Neural crest cell (in vitro differentiated cells): ENCODE measurements at places on chromosomes 2 and 18. TPM values are rescaled to one million over a fixed set of nuclear protein-coding genes. Genes with fewer than 3 reads are reported as not detected.
A peak's percentile ranks its signal among the peaks of the same experiment; 100 is the strongest.

GRCh38 chr2:147231607-147232006 is 613.2 kb upstream of the ACVR2A start:
- H3K27ac ChIP-seq: no peak overlapping the region
- DNase-seq: no peak
- H3K4me1 ChIP-seq: peaks cover 6% of the 10 kb centered on the region
- peaks cover 3% of the 10 kb centered on the region for H3K36me3 ChIP-seq
- H3K27me3 ChIP-seq: no peaks in the 10 kb centered on the region
- H3K4me3 ChIP-seq: no peak overlapping the region

GRCh38 chr2:164826293-164827243 is 15.1 kb downstream of the COBLL1 start:
- no peak overlapping the region for H3K27ac ChIP-seq
- no peak for DNase-seq
- no peaks in the 10 kb centered on the region for H3K4me1 ChIP-seq
- H3K4me3 ChIP-seq: no peak overlapping the region

GRCh38 chr2:188622601-188623260 is 331.1 kb downstream of the GULP1 start:
- no peak overlapping the region for H3K4me3 ChIP-seq
- DNase-seq: no peak
- no peak overlapping the region for H3K27ac ChIP-seq
- H3K4me1 ChIP-seq: no peaks in the 10 kb centered on the region

DNA sequence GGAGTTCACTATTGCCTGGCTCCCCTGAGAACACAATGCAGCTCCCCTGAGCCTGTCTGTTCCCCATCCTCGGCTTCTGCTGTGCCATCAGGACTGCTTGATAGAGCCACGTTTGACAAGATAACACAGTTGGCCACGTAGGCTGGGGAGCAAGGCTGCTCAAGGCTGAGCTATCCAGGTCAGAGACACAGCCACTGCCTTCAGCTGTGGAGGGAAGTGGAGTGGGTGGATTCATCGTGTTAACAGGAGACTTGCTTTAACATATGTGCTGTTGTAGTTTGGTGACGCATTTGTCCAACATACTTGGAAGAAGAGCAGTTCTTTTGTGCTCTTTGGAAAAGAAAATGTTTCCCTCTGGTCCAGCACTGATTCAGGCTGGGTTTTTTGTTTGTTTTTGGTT is 68.8 kb downstream of the WDSUB1 start:
- no peak overlapping the region for H3K27ac ChIP-seq
- H3K36me3 ChIP-seq: peaks cover 22% of the 10 kb centered on the region
- H3K4me1 ChIP-seq: peaks cover 7% of the 10 kb centered on the region
- H3K27me3 ChIP-seq: no peaks in the 10 kb centered on the region
- DNase-seq: no peak

DNA sequence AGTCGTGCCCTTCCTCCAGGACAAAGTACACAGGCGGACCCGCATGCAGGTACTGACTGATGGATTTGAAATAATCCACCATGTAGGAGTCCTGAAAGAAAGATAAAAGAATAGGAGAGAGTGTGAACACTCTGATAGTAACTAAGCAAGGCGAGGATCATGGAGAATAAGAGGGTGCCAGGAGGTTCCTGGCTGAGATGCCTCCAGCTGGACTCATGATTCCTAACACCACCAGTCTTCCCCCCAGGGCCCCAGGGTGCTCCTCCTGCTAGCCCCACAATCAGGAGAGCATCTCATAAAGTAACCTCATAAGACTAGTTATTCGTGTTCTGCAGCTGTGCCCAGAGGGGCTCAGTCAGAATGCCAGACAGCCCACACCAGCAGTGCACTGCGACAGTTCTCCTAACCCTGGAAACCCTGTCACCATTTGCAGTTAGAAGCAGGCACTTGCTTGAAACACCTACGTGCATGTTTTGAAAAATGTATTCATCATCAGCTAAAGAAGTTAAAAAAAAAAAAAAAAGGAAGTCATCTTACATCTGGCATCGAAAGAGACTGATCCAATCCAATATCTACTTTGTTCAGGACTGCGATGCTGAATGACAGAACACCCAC is 36.7 kb downstream of the RMC1 start:
- H3K27ac ChIP-seq: no peak overlapping the region
- H3K27me3 ChIP-seq: no peaks in the 10 kb centered on the region
- no peaks in the 10 kb centered on the region for H3K4me1 ChIP-seq
- no peak for DNase-seq
- no peak overlapping the region for H3K4me3 ChIP-seq
- peaks cover 11% of the 10 kb centered on the region for H3K36me3 ChIP-seq

- H3K27ac ChIP-seq: no peak overlapping the region
- no peaks in the 10 kb centered on the region for H3K4me1 ChIP-seq
- peaks cover 21% of the 10 kb centered on the region for H3K36me3 ChIP-seq
- DNase-seq: no peak
Observed at GRCh38 chr2:62884514-62884913, 166.1 kb upstream of the OTX1 start.

GRCh38 chr2:1451422-1451821 is 38.2 kb downstream of the TPO start:
- H3K36me3 ChIP-seq: no peaks in the 10 kb centered on the region
- no peak overlapping the region for H3K4me3 ChIP-seq
- DNase-seq: no peak
- H3K27me3 ChIP-seq: peaks cover 5% of the 10 kb centered on the region
- H3K4me1 ChIP-seq: peaks cover 12% of the 10 kb centered on the region

- H3K27me3 ChIP-seq: no peaks in the 10 kb centered on the region
- H3K4me1 ChIP-seq: peaks cover 10% of the 10 kb centered on the region
- DNase-seq: no peak
- H3K36me3 ChIP-seq: peaks cover under 1% of the 10 kb centered on the region
- H3K27ac ChIP-seq: peak overlapping the region; percentile 88
Observed at GRCh38 chr2:182110347-182110746, 124.7 kb downstream of the PPP1R1C start.

GRCh38 chr2:941871-942270 is 8.8 kb upstream of the SNTG2 start:
- no peak overlapping the region for H3K4me3 ChIP-seq
- H3K27me3 ChIP-seq: peaks cover 21% of the 10 kb centered on the region
- H3K36me3 ChIP-seq: peaks cover 2% of the 10 kb centered on the region

GRCh38 chr18:63858456-63858855 is 29.0 kb upstream of the SERPINB2 start:
- no peak overlapping the region for H3K4me3 ChIP-seq
- H3K36me3 ChIP-seq: no peaks in the 10 kb centered on the region
- no peak overlapping the region for H3K27ac ChIP-seq
- H3K27me3 ChIP-seq: no peaks in the 10 kb centered on the region
- H3K4me1 ChIP-seq: no peaks in the 10 kb centered on the region

DNA sequence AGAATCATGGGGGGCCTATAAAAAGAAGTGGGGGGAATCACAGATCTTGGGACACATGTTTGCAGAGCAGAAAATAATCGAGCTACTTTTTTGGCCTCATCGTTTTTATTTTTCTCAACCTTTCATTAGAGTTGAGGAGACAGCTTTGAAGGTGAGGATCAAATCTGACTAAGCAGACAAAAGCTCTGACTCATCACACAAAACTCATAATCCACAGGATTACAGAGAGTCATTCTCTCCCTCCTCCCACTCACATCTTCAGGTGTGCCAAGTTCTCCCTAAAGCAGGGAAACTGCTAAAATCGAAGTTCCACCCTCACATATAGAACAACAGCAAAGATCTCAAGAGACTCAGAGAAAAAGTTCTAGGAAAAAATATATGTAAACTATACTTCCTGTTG is 15.6 kb downstream of the BAZ2B start:
- H3K36me3 ChIP-seq: peaks cover 15% of the 10 kb centered on the region
- no peak overlapping the region for H3K4me3 ChIP-seq
- peaks cover 9% of the 10 kb centered on the region for H3K4me1 ChIP-seq
- H3K27me3 ChIP-seq: no peaks in the 10 kb centered on the region

DNA sequence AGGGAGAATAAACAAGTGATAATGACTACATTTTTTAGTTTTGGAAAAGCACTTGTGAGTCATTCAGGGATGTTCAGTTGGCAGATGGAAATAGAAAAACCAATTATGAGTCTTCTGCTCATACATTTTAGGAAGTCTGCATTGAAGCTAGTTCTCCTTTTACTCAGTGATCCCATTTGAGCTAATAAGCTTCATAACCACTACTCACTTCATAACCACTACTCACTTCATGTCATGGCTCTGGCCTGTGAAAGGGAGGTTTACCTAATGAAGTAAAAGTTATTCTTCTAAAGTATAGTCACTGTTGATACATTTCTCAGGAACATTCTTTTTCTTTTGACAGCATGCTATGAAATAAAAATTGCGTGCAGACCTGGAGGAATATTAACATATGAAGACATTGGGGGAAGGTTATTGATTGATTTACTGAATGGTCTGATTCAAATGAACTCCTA is 948.7 kb downstream of the TSN start:
- H3K4me3 ChIP-seq: no peak overlapping the region
- DNase-seq: no peak
- no peaks in the 10 kb centered on the region for H3K27me3 ChIP-seq
- no peaks in the 10 kb centered on the region for H3K4me1 ChIP-seq

DNA sequence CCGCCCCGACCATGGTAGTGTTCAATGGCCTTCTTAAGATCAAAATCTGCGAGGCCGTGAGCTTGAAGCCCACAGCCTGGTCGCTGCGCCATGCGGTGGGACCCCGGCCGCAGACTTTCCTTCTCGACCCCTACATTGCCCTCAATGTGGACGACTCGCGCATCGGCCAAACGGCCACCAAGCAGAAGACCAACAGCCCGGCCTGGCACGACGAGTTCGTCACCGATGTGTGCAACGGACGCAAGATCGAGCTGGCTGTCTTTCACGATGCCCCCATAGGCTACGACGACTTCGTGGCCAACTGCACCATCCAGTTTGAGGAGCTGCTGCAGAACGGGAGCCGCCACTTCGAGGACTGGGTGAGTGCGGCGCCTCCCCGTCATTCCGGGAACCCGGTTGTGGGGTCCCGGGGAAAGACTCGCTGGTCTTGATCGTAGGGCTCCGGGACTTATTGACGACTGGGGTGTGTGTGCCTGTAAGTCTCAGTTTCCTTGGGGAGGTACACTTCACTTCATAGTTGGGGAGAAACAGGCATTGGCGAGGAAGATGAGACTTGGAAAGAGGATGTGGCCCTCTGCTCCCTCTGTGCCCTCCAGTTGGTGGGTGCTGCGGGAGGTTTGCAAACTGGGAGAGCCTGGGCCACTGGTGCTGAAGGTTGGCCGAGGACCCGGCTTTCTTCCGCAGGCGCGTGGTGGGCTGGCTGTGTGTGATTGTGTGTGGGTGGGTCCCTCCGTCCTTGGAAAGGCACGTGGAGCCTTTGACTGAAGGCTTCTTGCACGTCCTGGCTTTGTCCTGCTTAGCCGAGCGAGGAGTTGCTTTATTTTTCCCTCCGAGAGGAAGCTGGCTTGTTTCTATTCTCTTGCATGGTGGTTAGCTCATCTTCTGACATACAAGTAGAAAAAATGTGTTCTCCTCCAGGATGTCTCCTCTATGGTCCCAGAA is 886 bp downstream of the PRKCE start:
- H3K27me3 ChIP-seq: peaks cover 34% of the 10 kb centered on the region
- H3K4me3 ChIP-seq: peak overlapping the region; percentile 98
- no peaks in the 10 kb centered on the region for H3K36me3 ChIP-seq
- peak; percentile 20 for DNase-seq
- peak overlapping the region; percentile 88 for H3K27ac ChIP-seq

DNA sequence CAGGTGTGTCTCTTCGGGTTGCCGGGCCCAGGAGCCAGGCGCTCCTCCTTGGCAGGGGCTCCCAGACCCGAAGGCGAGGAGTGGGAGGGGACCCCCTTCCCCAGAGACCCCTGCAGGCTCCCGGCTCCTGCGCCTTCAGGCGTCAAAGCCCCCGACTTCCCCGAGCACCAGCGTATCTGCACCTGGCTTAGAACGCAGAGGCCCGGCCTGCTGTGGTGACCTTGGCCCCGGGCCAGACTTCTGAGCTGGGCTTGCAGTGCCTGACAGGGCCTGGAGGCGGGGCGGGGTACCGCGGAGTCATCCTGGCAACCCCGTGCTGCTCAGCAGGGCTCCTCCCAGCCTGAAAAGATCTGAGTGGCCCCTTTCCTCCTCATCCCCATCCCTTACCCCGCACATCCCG is 27.0 kb downstream of the SKA1 start:
- no peak overlapping the region for H3K4me3 ChIP-seq
- peaks cover 24% of the 10 kb centered on the region for H3K4me1 ChIP-seq
- H3K36me3 ChIP-seq: no peaks in the 10 kb centered on the region
- DNase-seq: no peak
- peaks cover 37% of the 10 kb centered on the region for H3K27me3 ChIP-seq

- peaks cover 80% of the 10 kb centered on the region for H3K4me1 ChIP-seq
- H3K36me3 ChIP-seq: peaks cover 7% of the 10 kb centered on the region
- peak; percentile 89 for DNase-seq
- H3K27me3 ChIP-seq: peaks cover 98% of the 10 kb centered on the region
- peak overlapping the region; percentile 71 for H3K27ac ChIP-seq
Observed at GRCh38 chr2:104849618-104850141, 4.2 kb upstream of the POU3F3 start.

- H3K36me3 ChIP-seq: peaks cover 3% of the 10 kb centered on the region
- H3K4me1 ChIP-seq: no peaks in the 10 kb centered on the region
- no peak overlapping the region for H3K4me3 ChIP-seq
- no peaks in the 10 kb centered on the region for H3K27me3 ChIP-seq
- DNase-seq: no peak
Observed at GRCh38 chr2:144027593-144027992, 492.3 kb downstream of the ZEB2 start.

GRCh38 chr2:164803776-164804466 is 37.7 kb downstream of the COBLL1 start:
- peaks cover 5% of the 10 kb centered on the region for H3K4me1 ChIP-seq
- no peak for DNase-seq
- H3K27ac ChIP-seq: no peak overlapping the region
- H3K4me3 ChIP-seq: no peak overlapping the region

GRCh38 chr2:158102446-158102845 is 770 bp downstream of the UPP2 start:
- no peaks in the 10 kb centered on the region for H3K27me3 ChIP-seq
- no peaks in the 10 kb centered on the region for H3K36me3 ChIP-seq
- H3K4me1 ChIP-seq: no peaks in the 10 kb centered on the region
- H3K4me3 ChIP-seq: no peak overlapping the region
- DNase-seq: no peak

- peak; percentile 80 for DNase-seq
- no peak overlapping the region for H3K27ac ChIP-seq
- no peaks in the 10 kb centered on the region for H3K36me3 ChIP-seq
- peaks cover 5% of the 10 kb centered on the region for H3K4me1 ChIP-seq
Observed at GRCh38 chr18:63936156-63936931, 12.8 kb upstream of the HMSD start.

- no peaks in the 10 kb centered on the region for H3K27me3 ChIP-seq
- H3K4me1 ChIP-seq: peaks cover 8% of the 10 kb centered on the region
- H3K27ac ChIP-seq: no peak overlapping the region
- H3K4me3 ChIP-seq: no peak overlapping the region
Observed at GRCh38 chr2:223772363-223772762, 65.0 kb downstream of the AP1S3 start.

- DNase-seq: no peak
- H3K36me3 ChIP-seq: no peaks in the 10 kb centered on the region
- H3K4me3 ChIP-seq: no peak overlapping the region
- no peak overlapping the region for H3K27ac ChIP-seq
Observed at GRCh38 chr2:231041061-231041689, 3.9 kb downstream of the C2orf72 start.

Gene PLB1
- total RNA-seq: 0.16 TPM in 1 of 2 replicates, not detected in the other

Gene SLC25A12
- total RNA-seq: 20.4 and 20.5 TPM in 2 replicates

Gene IL36RN
- not detected in 2 replicates for total RNA-seq

Gene IL36B
- not detected in 2 replicates for total RNA-seq

Gene EHD3
- total RNA-seq: 10.6 and 10.7 TPM in 2 replicates

Gene CDH2
- total RNA-seq: 234 and 238 TPM in 2 replicates

Gene EPB41L3
- 12.4 and 13.1 TPM in 2 replicates for total RNA-seq

Gene GPR39
- total RNA-seq: 0.25 and 0.35 TPM in 2 replicates

Gene NPAS2
- 2.6 TPM in 2 replicates for total RNA-seq

Gene TUBA4B
- total RNA-seq: not detected in 2 replicates

Gene SLC9A4
- total RNA-seq: not detected in 2 replicates

Gene C2orf66
- 0.23 TPM in 1 of 2 replicates, not detected in the other for total RNA-seq

Gene GPR75
- 4.5 and 4.7 TPM in 2 replicates for total RNA-seq
